ENCODE measurements at places on chromosomes 1 and 21.

GRCh38 chr1:150162582-150162861 lies 12.8 kb downstream of the PLEKHO1 start:
- no peak for DNase-seq

- peak; percentile 58 for DNase-seq
Observed at GRCh38 chr1:245822996-245823395, 668.2 kb downstream of the KIF26B start.

DNA sequence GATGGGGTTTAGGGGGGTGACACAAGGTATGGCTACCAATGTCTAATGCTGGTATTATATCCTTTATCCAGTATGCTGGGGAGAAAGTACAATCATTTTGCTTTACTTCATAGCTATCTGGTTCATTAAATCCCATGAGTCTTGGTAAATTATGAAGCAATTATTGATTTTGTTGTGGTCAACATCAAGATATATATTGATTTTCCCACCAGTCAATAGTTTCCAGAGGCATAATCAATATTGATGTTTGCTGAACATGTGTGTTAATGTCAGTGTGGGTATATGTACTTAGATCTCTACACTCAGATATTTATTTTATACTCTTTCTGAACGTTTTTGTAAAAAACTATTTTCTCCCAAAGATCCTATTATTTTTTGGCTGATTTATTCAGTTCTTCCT lies 155.5 kb downstream of the BACH1 start:
- no peak for DNase-seq

- DNase-seq: no peak
Observed at GRCh38 chr1:166172106-166172505, 5.3 kb upstream of the FAM78B start.

- DNase-seq: no peak
Observed at GRCh38 chr1:244454412-244454811, 2.7 kb upstream of the ADSS2 start.

DNA sequence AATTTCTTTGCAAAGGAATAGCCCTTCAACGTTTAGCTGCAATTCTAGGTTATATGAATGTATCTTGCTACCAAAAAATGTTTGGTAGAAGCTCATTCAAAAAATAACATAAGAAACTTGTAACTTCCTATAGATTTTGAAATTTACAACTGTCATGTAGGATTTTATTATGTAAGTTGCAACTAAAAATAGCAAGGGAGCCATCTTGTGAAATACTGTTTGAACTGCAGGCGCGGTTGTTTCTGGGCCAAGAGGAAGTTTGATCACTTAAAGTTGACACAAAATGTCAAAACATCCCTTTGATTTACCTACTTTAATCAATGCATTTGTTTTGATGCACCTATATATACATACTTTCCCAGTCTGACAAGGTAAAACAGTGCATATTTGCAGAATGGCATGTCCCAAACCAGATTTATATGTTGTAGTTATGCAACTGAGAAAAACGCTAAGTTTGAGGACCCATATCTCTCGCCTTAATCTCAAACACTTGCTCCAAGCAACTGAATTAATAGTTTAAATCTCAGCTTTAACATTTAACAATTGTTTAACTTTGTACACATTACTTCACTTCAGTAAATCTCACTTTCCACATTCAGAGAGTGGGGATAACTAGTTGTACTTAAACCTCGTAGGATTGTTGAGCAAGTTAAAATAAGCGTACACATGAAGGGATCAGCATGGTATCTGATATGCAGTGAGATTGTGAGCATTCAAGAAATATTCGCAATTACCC lies 63.9 kb downstream of the KCNK2 start:
- peak; percentile 4 for DNase-seq

DNA sequence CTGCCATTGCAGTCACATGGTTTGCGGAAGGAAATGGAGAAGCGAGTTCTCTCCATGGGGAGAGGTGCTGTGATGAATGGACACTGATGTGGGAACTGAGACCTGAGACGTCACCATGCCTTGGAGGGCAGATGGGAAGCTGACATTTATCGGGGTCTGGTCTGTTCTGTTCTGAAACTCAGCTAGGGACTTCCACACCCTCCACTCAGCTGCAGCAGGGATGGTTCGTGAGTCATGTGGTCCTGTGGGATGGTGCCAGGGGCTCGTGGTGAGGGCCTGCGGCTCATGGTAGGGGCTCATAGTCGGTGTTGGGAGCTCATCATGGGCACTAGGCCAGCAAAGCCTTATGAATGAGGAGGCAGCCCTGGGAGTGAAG lies 6.1 kb downstream of the GPR137B start:
- DNase-seq: no peak

DNA sequence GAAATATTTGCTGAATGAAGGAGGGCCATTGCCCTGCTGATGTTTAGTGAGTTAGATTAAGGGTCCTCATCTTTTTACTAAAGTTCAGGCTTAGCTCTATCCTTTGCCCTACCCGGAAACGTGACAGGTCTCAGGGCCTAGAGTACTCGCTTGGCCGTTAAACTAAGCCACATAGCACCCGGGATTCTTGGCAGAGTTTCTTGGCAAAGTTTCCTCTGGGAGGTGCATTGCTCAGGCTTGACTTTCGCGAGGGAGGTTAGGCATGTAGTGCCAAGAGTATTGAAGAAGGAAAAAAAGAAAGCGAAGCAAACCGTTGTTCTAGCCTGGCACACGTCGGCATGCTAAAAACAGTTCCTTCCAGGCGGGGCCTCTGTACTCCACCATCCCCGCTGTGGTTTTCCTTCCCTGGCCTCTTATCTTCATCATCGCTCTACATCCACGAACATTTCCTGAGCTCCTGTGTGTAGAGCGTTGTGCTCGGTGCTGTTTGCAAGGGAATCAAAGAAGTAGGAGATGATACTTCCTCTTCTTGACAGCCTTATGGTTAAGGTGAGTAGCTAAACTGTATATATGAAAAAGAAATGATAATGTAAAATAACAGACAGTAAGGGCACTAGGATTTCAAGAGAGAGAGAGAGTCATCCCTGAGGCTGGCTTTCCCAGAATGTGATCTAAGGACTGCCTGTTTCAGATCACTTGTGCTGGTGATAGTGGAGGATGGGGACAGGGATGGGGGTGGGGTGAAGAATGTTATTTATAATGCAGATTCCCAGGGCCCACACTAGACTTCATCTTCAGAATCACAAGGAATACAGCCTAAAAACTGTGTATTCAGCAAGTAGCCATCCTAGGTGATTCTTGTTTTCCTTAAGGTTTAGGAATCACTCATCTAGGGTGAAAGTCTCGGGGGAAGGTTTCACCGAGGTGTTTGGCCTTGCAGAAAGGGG lies 18.8 kb downstream of the RNF220 start:
- DNase-seq: peak; percentile 88

GRCh38 chr1:24224761-24225160 lies 37.7 kb upstream of the IFNLR1 start:
- DNase-seq: no peak

GRCh38 chr1:16900751-16901150 lies 5.0 kb downstream of the RNU1-2 start:
- DNase-seq: no peak

GRCh38 chr1:48080331-48081255 lies 83.4 kb upstream of the TRABD2B start:
- DNase-seq: no peak

DNA sequence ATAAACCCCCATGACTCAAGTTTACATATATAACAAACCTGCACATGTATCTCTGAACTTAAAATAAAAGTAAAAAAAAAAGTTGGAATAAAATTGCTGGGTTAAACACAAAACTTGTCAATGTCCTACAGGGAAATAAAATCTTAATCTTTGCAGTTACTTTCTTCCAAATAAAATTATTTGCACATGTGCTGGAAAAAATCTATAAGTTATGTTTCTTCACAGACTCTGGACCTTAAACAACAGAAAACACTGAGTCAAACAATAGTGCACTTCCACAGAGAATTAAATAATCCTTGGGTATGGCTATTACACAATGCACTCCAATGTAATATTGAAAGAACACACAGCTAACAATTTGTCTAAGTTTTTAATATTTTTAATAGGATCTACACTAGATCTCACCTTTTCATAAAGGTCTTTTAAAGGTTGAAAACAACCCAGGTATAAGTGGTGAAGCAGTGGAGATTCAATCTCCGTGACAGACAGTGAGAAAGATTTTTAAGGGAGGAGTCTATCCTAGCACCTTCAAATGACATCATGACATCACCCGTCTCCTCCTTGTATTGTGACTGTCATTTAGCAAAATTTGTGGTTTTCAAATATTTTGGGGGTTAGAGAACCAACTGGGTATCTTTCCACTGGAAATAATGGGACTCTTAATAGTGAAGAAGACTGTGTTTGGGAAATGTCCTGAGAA lies 25.2 kb upstream of the FGGY start:
- no peak for DNase-seq

All from retinal pigment epithelial cell (primary cell).